Stimulated activated CD8-positive, alpha-beta memory T cell treated with anti-CD3 and anti-CD28 coated beads, Interleukin-4, amount 100 ng/mL, for 4 hours (primary cell): ENCODE measurements at places on chromosomes 12 and 14.

- DNase-seq = no peak
These were observed 113.2 kb upstream of the HIF1A start for GRCh38 chr14:61581955-61582615.

DNA sequence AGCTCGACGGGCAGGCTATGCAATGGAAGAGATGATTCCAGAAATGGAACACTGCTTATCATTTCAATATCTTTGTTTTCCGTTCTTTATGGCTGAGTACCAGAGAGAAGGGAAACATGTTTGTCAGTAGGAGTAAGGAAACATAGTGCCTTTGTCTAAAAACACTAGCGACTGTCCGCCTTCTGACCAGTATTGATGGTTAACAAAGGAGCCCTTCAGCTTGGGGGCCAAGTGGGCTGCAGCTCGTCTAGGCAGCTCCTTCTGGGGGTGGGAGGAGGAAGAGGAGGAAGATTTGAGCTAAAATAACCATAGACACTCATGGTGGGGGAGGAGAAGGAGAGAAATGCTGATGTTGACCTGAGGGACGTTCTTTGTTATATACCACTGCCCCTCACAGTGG, 15.0 kb downstream of the COQ5 start:
- DNase-seq = no peak

GRCh38 chr12:132147423-132148367, 3.4 kb downstream of the NOC4L start:
- no peak for DNase-seq

GRCh38 chr14:101470266-101470665, 91.0 kb upstream of the DIO3 start:
- DNase-seq = no peak

DNA sequence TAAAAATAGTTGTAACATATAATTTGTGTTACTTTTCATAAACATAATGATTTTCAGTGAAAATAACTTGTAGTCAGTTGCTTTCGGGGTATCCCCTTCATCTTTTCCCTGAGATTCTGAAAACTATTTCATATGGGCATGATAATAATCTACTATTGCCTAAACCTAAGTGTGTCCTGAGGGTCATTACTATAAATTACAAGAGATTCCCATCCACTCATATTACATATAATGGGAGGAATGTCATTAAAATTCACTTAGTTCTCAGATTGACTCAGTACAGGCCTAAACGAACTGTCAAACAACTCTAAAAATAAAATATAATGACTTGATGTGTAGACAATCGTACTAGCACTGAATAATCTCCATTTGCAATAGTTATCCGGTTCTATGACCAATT, 72.7 kb downstream of the PTPRR start:
- no peak for DNase-seq

DNA sequence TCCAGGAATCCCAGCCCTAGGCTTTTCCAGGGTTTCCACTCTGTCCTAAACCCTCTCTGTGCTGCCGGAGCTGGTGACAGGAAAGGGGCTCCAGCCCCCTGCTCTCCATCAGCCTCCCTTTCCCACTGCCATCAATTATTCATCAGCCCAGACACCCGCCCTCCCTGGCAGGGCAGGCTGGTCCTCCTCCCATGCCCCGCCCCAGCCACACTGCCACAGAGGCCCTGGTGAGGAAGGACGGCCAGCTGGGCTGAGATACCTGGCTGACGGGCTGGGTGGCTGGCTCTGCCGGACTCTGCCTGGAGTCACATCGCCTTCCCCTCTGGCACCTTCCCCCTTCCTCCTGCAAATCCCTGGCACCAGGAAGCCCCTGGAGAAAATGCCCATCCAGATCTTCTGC, 11.9 kb upstream of the SMARCD1 start:
- DNase-seq = no peak

DNA sequence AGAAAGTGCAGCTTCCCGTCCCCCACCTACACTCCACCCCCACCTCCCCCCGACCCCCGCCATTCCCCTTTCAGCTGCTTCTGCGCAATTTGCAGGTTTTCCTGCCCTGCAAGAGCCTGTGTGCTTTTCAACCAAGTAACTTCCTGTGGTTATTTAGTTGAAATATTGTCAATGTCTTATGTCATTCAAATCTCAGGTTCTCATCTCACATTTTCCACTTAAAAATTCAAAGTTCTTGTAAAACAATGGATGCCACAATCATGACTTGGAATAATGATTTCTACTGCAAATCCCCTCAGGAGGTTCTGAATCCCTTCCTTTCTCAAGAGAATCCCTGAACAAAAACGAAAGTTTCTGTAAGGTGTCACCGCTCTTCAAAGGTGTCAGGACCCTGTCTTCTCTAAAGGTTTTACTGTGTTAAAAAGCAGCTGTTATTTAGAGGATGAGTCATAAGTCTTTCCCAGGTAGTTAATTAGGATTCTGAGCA, 31.6 kb downstream of the WBP11 start:
- DNase-seq = no peak

GRCh38 chr14:99393059-99393655, 87.5 kb downstream of the SETD3 start:
- no peak for DNase-seq

DNA sequence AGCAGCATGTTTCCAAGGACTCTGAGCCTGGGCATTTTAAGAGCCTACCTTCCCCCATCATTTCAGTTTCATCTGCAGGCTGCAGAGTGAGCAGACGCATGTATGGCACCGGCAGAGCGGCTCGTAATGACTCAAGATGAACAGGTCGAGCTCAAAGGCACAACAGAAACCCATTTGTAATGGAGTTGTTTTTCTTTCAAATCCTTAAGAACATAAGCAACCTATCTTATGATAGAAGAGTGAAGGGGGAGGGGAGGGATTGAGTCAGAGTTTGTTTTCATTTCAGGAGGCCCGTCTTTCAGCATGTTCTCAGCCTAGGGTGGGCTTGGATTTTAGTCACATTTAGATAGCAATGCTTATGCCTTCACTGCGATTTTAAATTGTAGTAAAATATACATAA, 54.9 kb upstream of the CISTR start:
- DNase-seq = no peak
